ENCODE measurements at places on chromosomes 6 and 20.
A peak's percentile ranks its signal among the peaks of the same experiment; 100 is the strongest.

DNA sequence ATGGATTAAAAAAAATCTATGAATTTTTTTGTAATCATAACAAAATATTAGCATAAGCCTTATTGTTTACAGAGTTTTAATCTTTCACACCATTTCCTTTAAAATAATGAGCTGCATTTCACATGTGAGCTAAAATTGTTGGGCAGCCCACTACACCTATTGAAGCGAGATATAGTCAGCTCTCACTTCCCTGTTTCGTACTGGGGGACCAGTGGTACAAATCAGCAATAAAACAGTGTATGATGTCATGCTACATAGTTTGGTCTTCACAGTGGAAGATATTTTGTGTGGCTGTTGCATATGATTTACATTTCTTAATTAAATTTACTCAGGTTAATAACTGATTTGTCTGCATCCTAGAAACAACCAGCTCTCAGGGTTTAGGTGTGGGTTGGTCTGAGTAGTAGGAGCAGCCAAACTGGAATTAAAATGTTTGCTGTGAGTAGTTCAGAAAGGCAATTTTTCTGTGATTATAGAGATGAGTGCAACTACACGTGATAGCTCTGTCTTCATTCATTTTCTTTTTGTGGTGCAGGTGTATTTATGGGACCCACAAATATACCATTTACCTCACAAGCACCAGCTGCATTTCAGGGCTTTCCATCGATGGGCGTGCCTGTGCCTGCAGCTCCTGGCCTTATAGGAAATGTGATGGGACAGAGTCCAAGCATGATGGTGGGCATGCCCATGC lies 99.3 kb downstream of the B3GAT2 start:
- no peak for DNase-seq

DNA sequence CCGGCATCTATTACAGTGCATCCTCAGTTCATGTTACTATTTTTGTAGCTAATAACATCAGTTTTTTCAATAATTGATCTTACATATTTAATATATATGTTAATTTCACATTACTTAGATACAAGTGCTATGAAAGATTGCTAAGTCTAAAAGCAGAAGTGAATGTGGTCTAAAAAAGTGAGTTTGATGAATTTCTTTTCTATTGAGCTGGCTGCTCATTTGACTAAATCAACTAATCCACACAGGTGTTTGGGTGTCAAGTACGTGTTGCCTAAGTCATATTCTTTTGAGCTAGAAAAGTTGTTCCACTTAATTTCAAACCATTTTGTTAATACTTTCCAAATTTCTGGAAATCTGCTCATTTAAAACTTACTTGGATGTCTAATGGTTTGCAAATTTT lies 46.6 kb upstream of the EZR start:
- DNase-seq: no peak

DNA sequence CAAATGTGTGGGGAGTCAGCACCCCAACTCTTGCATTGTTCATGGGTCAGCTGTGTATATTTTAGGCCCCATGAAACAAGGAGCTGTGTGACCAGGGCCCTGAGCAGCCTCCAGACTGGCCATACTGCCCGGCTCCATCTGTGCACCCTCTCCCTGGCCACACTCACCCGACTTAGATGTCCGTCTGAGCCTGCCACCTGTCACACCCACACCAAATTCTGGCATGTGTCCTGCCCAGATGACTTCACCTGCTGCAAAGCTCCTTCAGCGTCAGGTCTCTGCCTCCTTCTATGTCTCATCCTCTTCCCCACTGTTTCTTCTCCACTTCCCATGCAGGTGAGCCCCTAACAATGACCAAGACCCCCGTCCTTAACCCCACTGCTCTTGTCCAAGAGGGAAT lies 88.1 kb upstream of the THBS2 start:
- DNase-seq: no peak

- peak; percentile 80 for DNase-seq
These were observed 3.1 kb downstream of the ARMC12 start for GRCh38 chr6:35739645-35740524.

GRCh38 chr6:108295676-108296075 lies 822 bp downstream of the AFG1L start:
- no peak for DNase-seq

GRCh38 chr6:130675072-130675471 lies 152.1 kb upstream of the SMLR1 start:
- peak; percentile 16 for DNase-seq

- DNase-seq: no peak
These were observed 702.7 kb downstream of the EPM2A start for GRCh38 chr6:145032562-145033145.

- DNase-seq: no peak
These were observed 158.1 kb downstream of the CDH26 start for GRCh38 chr20:60116128-60116909.

DNA sequence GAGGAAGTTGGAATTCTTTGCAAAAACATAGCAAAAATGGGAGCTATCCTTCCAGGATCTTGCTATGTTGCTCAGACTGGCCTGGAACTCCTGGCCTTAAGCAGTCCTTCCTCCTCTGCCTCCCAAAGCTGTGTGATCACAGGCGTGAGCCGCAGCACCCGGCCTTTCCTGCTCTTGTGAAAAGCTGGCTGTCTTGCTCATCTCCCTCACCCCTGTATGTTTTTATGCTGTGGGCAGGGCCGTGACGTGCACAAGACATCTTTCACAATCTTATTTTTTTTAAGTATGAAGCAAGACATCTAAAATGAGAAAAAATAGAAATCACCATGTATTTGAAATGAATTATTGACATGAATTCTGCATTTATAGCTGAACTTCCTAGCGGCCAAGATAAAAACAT lies 110.4 kb downstream of the SAMD5 start:
- no peak for DNase-seq

DNA sequence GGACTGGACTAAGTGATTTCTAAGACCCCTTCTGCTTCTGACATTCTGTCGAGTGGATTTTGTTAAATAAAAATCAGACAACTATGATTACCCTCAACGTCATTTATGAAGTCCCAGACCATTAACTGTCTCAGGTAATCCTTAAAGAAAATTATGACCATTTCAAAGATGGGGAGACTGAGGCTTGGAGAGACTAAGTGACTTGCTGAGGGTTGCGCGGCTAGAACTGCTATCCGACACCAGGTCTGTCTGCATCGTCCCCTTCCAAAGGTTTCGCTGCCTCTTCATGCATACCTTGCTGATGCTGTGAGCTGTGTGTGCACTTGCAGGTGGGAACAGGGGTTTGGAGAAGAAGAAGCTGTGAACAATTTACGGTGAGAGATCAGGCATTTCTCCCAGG lies 3.1 kb downstream of the SNPH start:
- no peak for DNase-seq

GRCh38 chr6:44309631-44310030 lies 3.5 kb downstream of the AARS2 start:
- peak; percentile 92 for DNase-seq

- DNase-seq: no peak
These were observed 141.0 kb downstream of the MRPL14 start for GRCh38 chr6:43986177-43986825.

DNA sequence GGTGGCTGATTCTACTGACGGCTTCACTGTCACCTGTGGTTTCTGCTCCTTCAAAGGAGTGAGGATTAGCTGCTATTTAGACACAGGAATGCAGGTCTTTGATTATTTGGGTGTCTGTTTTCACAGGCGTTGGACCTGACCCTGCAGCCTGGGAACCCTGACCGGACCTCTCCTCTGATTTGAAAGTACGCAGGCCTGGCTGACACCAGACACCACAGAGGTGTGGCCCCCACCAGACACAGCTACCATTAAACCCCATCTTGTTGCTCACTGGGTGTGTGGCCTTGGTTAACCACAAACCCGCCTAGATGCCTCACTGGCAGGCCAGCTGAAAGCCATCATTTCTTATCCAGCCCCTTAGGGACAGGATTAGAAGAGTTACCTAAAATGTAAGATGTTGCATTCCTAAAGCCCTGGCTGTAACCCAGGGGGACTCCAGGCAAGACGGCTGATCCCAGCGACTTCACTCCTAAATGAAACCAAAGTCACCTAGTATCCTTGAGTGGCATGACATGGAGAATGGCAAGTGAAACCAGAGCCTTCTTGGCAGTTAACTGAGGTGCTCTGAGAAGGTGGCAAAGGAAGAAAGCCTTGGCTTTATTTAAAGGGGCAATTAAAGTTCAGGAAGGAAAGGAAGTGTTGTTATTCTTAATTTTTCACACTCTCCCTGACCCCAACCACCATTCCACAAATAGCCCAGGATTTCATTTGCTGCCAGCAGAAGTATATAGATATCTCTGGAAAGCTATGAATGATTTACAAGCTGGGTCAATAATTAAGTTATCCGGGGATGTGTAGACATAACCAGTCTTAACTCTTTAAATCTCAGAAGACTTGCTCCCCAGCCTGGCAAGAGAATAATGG lies 169.9 kb downstream of the QRSL1 start:
- peak; percentile 68 for DNase-seq

DNA sequence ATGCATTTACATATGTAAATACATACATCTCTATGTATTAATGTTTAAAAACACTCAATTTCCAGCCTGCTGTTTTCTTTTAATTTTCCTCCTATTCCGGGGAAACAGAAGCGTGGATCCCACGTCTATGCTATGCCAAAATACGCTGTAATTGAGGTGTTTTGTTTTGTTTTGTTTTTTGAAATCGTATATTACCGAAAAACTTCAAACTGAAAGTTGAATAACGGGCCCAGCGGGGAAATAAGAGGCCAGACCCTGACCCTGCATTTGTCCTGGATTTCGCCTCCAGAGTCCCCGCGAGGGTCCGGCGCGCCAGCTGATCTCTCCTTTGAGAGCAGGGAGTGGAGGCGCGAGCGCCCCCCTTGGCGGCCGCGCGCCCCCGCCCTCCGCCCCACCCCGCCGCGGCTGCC lies 355 bp upstream of the BMP2 start:
- no peak for DNase-seq

DNA sequence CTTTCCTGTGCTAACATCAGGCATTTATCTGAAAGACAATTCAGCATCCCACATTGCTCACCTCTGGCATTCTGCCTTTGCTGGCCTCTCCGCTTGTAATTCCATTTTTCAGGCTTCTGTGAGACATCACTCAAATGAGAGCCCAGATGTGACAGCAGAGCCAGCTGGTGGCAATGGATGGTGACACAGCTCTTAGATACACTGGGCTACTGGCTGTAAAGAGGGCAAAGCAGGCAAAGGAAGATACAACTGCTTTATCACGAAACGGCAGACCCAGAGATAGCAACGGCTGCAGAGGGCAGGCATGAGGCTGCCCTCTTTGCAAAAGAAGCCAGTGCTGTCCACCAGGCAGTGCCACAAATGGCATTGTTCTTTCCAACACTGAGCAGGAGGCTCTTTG lies 329.8 kb downstream of the KIF16B start:
- DNase-seq: no peak

DNA sequence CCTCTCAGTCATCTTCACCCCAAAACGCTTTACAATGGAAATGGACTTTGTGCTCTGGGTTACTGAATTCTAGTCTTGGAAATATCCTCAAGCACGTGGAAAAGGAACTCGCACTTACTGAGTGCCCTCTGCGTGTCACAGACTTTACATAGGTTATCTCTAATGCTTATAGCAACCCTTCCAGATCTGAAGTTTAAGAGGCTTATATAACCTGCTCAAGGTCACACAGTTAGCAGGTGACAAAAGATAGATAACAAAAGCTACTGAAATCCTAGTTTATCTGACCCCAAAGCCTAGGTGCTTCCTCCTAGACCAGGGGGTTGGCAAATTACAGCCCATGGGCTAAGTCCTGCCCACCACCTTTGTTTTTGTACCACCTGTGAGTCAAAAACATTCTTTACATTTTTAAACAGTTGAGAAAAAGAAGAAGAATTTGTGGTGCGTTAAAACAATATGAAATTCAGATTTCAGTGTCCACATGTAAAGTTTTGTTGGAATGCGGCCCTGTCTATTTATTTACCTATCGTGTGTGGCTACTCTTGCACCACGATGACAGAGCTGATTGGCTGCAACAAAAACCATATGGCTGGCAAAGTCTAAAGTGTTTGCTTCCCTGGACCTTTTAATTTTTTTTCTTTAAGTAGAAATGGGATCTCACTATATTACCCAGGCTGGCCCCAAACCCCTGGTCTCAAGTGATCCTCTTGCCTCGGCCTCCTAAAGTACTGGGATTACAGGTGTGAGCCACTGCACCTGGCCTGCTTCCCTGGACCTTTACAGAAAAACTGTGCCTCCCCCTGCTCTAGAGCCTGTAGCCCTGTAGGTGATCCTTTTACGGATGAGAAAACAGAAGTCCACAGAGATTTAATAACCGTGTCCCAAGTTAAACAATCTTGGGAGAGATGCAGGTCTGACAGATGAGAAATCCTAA lies 110.2 kb upstream of the RREB1 start:
- peak; percentile 81 for DNase-seq

GRCh38 chr20:59495894-59496510 lies 108.3 kb upstream of the PHACTR3 start:
- DNase-seq: peak; percentile 80

- DNase-seq: no peak
These were observed 8.4 kb downstream of the CYP21A2 start for GRCh38 chr6:32046450-32047083.

- no peak for DNase-seq
These were observed 117.8 kb upstream of the SUPT3H start for GRCh38 chr6:45495429-45496084.

DNA sequence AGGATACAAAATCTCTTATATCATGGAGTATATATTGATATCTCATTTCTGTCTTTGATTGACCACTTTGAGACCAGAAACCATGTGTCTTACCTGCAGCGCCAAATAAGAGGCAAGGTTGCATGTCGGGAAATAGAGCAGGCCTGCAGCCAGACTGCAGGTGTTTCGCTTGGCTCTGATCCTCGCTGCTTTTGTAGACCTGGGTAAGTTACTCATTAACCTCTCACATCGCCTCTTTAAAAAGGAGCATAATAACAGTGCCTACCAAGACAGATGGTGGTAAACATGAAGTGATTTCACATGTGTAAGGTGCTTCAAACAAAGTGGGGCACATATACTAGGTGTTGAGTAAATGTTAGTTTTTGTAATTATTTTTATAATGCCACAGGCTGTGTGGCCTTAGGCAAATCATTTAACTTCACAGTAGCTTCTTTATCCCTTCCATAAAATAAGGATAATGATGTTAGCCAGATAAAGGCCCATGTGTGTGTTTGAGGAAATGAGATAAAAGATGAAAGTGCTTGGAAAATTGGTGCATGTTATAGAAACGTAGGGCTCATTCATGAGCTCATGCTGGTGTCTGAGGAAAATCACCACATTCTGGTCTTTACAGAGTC lies 248.8 kb upstream of the MAP3K7 start:
- peak; percentile 61 for DNase-seq

- no peak for DNase-seq
These were observed 102.1 kb downstream of the NRSN1 start for GRCh38 chr6:24228123-24228522.

- no peak for DNase-seq
These were observed 23.4 kb upstream of the PLN start for GRCh38 chr6:118524686-118525085.
